OCI-LY7 (cell line): ENCODE measurements at places on chromosomes 3 and 15. TPM values are rescaled to one million over a fixed set of nuclear protein-coding genes. Genes with fewer than 3 reads are reported as not detected.

DNA sequence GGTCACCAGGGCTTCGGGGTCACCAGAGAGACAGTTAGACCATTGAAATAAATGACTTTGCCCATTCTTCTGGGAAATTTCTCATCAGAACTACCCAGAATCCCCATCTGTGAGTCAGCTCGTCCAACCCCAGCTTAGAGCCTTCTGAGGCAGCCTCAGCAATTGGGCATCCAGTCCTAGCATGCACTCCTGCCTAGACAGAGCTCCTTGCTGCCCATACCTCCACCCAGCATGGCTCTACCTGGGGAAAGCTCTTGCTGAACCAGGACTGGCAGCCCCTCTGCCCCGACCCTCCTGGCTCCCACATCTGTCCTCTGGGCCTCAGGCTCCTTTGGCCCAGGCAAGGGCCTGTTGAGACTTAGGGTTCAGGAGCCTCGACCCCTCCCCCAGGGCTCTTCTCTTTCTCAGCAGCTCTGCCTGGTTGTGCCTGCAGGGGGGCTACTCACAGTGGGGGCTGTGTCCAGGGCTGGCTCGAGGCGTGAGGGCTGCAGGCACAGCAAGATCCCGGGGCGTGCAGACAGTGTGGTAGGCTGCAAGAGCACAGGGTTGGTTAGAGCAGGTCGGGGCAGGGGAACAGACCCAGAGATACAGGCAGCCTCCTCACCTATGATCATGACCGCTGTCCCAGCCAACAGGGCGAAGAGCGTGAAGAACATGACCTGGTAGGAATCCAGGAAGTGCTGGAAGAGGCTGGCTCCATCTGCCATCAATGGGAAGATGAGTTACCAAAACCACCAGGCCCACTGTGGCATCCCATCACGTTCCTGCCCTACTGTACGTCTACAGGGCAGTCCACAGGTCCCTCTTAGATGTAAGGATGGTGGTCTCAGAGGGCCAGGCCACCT, 101.3 kb downstream of the NUP210 start:
- no peak for DNase-seq

DNA sequence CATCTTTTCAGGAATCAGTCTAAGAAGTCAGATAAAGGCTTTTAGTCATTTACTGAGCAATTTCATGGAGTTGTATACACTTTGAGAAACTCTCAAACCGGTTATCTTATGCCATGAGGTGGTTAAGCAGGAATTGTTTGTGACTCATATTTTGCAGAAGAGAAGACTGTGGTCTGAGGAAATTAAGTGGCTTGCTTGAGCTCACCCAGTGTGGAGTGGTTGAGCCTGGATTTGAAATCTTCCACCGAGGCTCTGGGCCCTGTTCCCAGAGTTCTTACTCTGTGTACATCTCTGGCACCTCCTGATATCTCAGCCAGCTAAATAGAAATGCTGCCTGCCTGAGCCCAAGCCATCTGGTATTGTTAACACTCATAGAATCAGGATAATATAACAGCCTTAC, 37.8 kb upstream of the BCL6 start:
- no peak for DNase-seq

C3orf20 gene
- total RNA-seq, result 2.2 and 3.6 TPM in 2 replicates

DNA sequence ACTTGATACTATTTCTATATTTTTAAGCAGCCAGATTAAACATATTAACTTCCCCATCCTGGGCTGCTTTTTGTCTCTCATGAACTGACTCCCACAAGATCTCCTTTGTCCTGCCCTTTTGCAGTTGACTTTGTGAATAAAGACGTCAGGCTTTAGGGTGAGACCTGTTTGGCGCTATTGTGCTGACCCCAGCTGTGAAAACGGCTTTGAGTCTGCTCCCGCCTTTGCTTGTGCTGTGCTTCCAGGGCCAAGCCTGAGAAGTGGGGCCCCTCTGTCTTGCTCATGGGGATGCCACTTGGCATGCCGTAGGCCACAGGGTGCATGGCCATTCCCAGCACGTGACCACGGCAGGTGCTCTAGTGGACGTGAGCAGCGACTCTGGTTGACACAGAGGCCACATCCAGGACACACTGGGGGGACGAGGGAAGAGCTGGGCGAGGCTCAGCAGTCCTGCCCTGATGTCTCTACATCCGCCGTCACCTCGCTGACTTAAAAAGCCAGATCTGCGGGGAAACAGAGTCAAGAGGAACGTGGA, 268.9 kb upstream of the LYSMD4 start:
- DNase-seq, result no peak

DNA sequence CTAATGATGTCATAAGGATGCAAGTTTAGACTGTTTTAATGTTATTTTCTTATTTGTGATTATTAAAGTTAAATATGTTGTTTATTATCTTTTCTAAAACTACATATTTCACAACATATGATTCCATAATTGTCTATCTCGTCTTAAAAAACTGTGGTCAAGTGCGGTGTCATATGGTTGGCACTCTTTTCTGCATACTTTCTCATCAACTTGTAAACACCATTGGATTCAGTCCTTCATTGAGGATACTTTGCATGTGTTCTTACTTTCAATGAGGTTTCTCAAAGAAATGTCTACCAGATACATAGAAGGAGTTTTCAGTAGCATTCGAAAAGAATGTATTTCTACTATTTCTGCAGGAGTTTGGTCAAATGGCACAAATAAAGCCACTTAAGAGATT, 22.0 kb upstream of the ALPK3 start:
- no peak for DNase-seq

DNA sequence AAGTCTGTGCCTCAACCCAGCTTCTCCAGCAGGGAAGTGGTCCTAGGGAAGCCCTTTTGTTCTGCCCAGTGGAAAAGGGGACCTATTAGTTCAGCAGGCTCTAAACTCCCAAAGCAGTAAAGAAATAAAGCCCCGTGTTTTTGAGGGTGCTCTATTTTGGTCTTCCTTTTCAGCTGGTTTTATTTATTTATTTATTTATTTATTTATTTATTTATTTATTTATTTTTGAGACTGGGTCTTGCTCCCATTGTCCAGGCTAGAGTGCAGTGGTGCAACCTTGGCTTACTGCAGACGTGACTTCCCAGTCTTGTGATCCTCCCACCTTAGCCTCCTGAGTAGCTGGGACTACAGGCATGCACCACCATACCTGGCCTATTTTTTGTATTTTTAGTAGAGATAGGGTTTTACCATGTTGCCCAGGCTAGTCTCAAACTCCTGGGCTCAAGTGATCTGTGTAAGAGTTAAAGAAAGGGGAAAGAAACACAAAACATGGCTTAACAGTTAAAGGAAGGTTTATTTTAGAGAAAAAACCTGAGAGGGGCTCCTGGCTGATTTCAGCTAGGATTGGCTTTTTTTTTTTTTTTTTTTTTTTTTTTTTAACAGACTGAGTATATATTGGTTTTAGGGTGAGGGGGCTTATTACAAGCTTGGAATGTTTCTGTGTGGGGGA, 154.6 kb downstream of the CLSTN2 start:
- no peak for DNase-seq

DUOX1 gene
- total RNA-seq, result not detected in 2 replicates

NLGN1 gene
- not detected in 2 replicates for total RNA-seq

GRCh38 chr3:131702146-131702545, 199.4 kb upstream of the MRPL3 start:
- DNase-seq, result no peak

GRCh38 chr3:161558236-161558635, 61.6 kb downstream of the OTOL1 start:
- no peak for DNase-seq

DNA sequence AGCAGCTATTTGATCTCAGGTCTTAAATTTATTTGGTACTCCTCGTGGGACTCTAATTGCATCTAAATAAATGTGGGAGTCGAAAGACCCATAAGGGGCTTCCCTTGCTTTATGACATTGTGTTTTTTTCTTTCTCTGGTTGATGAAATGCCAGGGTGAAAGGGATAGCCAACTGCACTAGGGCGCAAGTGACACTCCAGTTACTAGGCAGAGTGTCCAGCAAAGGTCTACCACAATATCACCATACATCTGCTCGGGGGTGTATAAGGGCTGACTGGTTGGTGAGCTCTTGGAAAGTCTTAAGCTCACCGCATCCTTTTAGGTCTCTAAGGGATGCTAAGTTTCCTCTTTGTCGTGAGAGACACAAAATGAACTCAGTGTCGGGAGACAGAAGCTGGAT, 54.0 kb downstream of the PGBD4 start:
- DNase-seq, result no peak

DNA sequence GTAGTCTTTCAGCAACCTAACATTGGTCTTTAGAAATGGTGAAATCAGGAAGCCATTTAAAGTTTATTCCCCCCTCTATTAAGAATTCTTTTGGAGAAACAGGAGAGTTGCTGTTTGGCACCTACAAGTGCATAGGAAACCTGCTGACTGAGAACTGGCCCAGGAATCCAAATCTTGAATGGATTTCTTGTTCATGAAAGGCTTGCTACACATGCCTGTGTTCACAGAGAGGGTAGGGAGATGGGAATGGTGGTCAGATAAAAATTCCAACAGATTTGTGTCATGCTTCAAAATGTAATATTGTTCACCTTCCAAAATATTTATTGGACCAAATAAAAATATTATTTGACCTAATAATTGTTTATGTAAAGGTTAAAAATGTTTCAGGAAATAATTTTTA, 24.2 kb upstream of the ZPLD1 start:
- DNase-seq, result no peak

FES gene
- total RNA-seq, result 3.0 and 3.2 TPM in 2 replicates
